GM18507 (cell line): ENCODE measurements at places on chromosomes 7 and 10.
A peak's percentile ranks its signal among the peaks of the same experiment; 100 is the strongest.

DNA sequence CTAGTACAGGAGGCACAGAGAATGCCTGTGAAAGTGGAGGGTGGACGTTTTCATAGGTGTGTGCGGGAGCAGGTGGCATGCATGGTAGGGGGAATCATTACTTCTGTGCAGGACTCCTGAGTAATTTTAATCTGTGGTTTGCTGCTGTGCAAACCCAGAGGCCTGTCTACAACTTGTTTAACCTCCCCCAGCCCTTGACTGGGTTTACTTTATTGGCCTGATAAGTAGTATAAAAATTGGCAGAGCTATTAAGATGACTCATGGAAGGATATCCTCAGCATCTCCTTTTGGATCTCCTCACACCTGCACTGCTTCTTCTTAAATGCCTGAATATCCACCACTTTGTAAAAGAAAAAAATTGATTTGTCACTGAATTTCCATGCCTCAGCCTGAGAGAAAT lies 104.8 kb downstream of the AUTS2 start:
- no peak for DNase-seq

DNA sequence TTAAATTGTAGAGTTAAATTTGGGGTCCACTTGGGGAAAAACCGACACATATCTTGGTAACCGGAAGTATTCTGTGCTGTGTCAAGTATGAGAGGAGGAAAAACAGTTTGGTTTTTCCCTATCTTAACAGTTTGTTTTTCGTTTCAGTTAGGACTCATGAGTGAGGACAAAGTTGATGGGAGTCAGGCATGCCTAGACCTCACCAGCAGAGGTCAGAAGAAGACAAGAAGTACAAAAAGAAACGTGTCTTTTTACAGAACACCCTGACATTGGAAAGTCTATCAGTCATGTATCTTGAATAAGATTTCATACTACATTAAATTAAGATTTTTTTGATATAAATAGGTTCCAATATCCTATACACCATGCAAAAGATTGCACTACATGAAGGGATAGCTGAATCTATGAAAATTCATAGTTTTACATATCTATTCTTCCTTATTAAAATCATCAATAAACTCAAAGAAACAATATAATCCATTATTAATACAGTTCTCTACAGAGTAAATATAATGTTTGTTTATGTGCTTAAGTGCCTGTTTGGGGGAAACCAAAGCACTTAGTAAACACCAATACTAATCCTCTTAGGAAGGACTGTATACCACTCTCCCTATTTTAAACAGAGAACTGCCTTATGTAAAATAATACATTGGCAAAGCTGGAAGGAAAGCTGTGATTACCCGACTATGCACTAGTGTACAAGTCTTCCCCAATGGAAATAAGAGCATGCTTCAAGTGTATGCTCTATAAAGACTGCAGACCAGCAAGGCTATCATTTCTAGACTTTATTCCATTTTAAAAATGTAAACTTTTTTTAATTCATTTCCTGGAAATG lies 95.6 kb downstream of the USP6NL start:
- DNase-seq: no peak

GRCh38 chr7:125355899-125356298 lies 426.3 kb upstream of the POT1 start:
- no peak for DNase-seq

DNA sequence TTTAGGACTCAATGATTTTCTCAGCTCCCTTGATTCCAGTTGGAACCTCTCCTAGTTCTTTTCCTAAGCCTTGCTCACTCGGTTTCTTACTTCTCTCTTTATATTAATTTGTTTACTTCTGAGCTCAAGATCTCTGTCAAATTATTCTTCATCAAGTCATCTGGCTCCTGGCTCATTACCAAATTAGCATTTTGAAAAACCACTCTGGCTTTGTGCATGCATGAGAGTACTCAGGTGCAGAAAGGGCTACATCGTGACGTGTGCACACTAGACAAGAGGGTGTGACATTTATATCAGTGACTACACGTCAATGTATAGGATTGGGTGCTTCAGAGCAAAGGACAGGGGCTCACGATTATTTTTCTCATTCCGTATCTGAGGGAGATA lies 645.7 kb upstream of the DPP6 start:
- no peak for DNase-seq

DNA sequence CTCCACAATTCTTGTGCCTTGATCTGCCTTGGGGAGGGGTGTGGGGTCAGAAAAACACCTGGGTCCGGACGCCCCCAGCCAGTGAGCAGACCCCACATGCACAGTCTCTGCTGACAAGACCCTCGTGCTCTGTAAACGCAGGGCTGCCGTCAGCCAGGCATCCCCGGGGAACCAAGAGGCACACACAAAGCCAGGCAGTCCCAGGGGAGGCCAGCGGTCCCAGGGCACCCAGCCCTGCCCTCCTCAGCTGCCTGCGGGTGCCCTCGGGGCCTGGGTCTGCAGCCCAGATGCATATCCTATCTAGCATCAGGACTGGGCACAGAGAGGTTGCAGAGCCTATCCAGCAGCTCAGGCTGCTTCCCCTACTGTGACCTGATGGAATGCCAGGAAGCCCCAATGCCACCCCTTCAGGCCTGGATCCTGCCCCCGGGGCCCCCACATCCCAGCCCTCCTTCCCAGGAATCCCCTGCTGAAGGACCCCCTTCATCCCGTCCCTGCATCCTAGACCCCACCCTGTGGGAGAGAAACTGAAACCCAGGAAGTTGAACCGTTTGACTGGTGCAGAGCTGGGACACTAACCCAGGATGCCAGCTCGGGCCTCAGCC lies 92.4 kb downstream of the MICALL2 start:
- no peak for DNase-seq

DNA sequence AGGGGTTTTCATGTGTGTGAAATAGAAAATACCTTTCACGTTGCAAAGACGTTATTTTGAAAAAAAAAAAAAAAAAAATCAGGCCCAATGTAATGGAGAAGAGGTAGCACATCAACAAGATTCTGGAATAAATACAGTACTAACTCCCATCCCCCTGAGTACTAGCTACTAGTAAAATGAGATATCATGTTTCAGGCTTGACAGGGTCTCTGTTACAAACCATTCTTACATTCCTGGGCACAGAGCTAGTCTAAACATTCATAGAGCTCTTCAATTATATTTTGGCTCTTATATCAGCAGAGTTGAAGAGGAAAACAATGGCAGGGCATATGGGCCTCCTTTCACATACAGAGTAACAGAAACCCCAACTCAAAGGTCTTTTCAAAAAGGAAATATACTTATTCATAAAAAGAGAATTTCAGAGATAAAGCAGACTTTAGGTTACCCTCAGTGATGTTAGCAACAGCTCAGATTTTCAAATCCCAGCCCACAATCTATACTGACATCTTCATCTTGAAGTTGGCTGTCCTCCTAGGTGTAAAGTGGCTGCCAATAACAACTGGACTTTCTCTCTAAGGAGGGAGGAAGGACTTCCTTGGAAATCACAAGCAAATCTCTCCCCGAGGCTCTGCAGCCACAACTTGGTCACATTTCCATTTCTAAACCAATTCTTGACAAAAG lies 18.6 kb downstream of the C7orf33 start:
- DNase-seq: no peak

- DNase-seq: no peak
Measured at GRCh38 chr7:66639773-66640172, 11.1 kb downstream of the KCTD7 start.

GRCh38 chr7:27146491-27147198 lies 929 bp downstream of the HOXA6 start:
- no peak for DNase-seq

DNA sequence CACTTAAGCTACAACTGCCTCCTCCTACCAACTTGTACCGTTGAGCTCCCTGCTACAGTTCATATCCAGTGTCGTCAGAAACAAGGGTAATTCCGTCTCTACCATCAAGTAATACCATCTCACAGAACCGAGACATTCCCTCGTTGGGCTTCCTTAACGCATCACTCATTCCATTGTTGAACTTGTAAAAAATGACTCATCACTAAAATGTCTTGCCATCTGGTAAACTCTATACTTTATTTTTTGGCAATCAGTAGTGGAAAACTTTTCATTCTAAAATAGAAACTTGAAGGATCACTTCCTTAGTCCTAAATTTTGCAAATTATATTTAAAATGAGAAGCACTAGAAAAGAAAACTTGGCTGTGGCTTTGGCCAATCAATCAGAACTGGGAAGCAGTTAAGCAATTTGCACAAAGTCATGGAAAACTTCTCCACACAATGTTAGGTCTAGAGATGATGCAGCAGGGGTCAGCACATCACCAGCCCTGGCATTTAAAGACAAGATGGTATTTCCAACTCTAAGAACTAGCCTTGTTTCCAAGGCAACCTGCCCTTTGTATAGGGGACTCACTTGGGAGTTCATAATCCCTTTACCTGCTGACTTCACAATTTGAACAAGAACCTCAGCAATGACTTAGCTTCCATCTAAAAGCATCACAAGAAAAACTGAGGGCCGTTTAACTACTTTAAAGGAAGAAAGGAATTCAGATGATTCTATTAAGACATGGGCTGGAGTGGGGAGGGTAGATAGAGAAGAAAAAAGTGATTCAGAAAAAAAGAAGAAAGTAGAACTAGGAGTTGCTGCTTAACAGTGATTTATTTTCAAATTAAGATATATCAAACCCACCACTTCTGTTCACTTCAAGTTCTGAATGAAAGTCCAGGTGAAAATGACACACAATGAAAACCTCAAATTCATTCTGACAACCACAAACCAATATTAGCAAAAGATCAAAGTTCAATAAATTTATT lies 288.1 kb downstream of the PARD3 start:
- DNase-seq: no peak

DNA sequence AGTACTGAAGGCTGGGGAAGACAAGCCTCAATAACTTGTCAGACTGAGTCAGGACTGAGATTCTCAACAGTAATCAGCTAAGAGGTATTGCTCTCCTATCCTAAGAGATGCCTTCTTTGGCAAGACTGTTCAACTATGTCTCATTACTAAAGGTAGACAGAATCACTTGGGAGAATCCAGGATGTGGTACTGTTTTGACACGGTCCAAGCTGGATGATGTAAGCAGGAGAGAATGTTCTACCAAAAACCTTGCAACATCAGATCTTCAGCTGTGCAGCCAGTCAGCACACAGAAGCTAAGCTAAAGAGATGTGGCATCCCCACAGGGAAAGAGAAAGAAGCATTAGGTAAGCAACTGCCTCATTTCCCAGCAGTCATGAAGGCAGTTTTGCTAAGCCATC lies 391.4 kb downstream of the NRG3 start:
- no peak for DNase-seq

- peak; percentile 74 for DNase-seq
Measured at GRCh38 chr7:604001-604883, 84.6 kb upstream of the PDGFA start.

- DNase-seq: no peak
Measured at GRCh38 chr10:127013211-127013656, 108.0 kb downstream of the DOCK1 start.

GRCh38 chr7:70237256-70237655 lies 639.0 kb downstream of the AUTS2 start:
- DNase-seq: no peak

- no peak for DNase-seq
Measured at GRCh38 chr7:131106681-131107336, 220.9 kb upstream of the MKLN1 start.

DNA sequence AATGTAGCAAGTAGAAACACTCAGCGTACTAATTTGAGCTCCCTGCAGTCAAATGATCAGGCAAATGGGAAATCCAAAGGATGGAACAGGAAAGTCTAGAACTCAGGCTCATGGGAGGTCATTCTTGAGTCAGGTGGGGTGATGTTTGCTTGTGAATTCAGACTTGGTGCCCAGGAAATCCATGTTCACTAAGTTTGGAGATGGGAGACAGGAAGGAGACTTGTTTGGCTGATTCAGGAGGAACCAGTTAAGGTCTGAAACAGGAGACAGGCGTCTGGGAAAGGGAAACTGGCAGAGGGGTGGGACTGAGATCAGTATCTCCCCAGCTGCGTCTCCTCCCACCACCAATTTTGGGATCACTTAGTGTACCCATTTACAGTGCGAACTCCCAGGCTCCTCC lies 38.4 kb upstream of the ZNF438 start:
- no peak for DNase-seq

DNA sequence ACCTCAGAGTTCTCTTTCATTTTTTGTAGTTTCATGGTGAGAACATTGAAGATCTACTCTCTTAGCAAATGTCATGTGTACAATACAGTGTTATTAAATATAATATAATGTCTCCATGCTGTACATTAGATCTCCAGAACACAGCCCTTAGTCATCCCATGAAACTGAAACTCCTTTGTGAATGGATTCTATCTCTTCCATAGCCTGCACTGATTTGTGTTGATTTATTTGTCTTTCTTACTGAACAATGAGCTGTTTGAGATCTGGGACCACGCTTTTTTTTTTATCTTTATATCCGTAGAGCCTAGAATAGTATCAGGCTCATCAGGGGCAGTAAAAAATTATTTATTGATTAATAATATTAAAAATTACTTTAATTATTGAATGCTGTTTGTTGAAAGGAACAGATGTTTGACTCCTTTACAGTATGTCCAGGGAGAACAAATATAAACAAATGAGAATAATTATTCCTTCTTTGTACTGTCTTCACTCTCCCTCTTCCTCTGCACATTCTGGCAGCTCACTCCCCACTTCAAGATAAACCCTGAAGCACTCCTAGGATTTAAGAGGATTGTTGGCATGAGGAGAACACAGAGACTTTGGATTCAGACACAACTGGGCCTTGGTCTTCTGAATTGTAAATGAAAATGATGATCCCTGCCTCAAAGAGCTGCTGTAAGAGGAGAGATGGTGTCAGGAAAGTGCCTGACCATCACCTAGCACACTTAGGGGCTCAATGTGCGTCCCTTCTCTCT lies 81.6 kb upstream of the MSRB2 start:
- no peak for DNase-seq

- DNase-seq: no peak
Measured at GRCh38 chr10:33248638-33249037, 85.8 kb downstream of the NRP1 start.
